Activated CD8-positive, alpha-beta memory T cell treated with anti-CD3 and anti-CD28 coated beads, Interleukin-2, amount 10 ng/mL, durations not matched to agents 7 days and 5 days (primary cell): ENCODE measurements at places on chromosomes 12 and 14. TPM values are rescaled to one million over a fixed set of nuclear protein-coding genes. Genes with fewer than 3 reads are reported as not detected.
A peak's percentile ranks its signal among the peaks of the same experiment; 100 is the strongest.

The INSM2 gene
- total RNA-seq = not detected

GRCh38 chr12:41992022-41992421, 152.7 kb downstream of the GXYLT1 start:
- H3K36me3 ChIP-seq = no peaks in the 10 kb centered on the region
- no peaks in the 10 kb centered on the region for H3K4me1 ChIP-seq
- no peak overlapping the region for H3K27ac ChIP-seq
- H3K27me3 ChIP-seq = no peaks in the 10 kb centered on the region
- no peak overlapping the region for H3K4me3 ChIP-seq
- DNase-seq = no peak

- DNase-seq = peak; percentile 75
- no peaks in the 10 kb centered on the region for H3K27me3 ChIP-seq
- peak overlapping the region; percentile 79 for H3K27ac ChIP-seq
- peak overlapping the region; percentile 24 for H3K4me3 ChIP-seq
- peaks cover 29% of the 10 kb centered on the region for H3K36me3 ChIP-seq
- H3K4me1 ChIP-seq = peaks cover 59% of the 10 kb centered on the region
Measured at GRCh38 chr14:102831163-102831804, 54.0 kb downstream of the TRAF3 start.

- H3K36me3 ChIP-seq = peaks cover 1% of the 10 kb centered on the region
- H3K4me1 ChIP-seq = peaks cover 15% of the 10 kb centered on the region
- H3K27me3 ChIP-seq = peaks cover 32% of the 10 kb centered on the region
- no peak overlapping the region for H3K27ac ChIP-seq
Measured at GRCh38 chr12:68342966-68343365, 10.8 kb upstream of the MDM1 start.
